ENCODE measurements at places on chromosomes 1 and 21.

- peak; percentile 43 for DNase-seq
These were observed 26.1 kb downstream of the CACNA1S start for GRCh38 chr1:201085902-201086735.

- DNase-seq: no peak
These were observed 6.0 kb downstream of the CFAP74 start for GRCh38 chr1:1997576-1997975.

DNA sequence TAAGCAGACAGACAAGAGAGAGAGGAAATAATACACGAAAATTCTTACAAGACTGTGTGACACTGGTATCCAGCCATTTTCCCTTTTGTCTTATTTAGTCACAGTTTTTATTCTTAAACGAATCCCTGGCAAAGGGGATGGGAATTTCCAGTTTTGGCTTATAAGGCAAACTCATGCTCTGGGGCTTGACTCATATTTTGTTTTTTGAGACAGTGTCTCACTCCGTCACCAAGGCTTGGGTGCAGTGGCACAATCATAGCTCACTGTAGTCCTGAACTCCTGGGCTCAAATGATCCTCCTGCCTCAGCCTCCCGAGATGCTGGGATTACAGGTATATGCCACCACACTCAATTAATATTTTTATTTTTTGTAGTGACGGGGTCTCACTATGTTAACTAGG is 31.9 kb downstream of the PTGER3 start:
- no peak for DNase-seq

GRCh38 chr1:67983867-67984266 is 66.6 kb downstream of the DIRAS3 start:
- DNase-seq: peak; percentile 44

DNA sequence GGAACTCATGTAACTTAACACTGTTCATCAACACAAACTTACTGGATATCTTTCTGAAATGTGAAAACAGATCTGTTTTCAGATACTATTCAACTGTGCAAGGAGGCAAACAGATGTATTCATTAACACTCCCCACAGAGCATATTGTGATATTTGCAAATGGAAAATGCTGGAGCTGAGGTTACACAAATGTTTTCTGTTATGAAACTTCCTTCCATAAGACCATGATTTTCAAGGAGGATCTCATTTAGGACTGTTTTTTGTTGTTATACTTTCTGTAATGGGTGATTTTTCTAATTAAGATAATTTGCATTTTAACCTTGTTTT is 56.1 kb downstream of the GABPA start:
- DNase-seq: no peak

GRCh38 chr1:225368036-225368552 is 59.7 kb downstream of the LBR start:
- DNase-seq: no peak

- peak; percentile 1 for DNase-seq
These were observed 38.6 kb downstream of the KCNC4 start for GRCh38 chr1:110248746-110249145.

DNA sequence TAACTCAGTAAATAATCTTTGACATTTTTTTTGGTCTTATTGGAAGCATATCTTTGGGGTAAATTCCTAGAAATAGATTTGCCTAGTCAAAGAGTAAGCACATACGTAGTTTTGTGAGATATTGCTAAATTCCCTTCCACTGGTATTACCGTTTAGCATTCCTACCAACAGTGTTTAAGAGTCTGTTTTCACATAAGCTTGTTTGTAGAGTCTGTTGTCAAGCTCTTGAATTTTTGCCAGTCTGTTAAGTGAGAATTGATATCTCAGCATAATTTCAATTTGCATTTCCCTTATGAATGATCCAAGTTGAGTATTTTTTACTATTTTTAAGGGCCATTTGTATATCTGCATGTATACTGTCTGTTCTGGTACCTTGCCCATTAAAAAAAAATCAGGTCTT is 37.0 kb upstream of the MPC2 start:
- no peak for DNase-seq

DNA sequence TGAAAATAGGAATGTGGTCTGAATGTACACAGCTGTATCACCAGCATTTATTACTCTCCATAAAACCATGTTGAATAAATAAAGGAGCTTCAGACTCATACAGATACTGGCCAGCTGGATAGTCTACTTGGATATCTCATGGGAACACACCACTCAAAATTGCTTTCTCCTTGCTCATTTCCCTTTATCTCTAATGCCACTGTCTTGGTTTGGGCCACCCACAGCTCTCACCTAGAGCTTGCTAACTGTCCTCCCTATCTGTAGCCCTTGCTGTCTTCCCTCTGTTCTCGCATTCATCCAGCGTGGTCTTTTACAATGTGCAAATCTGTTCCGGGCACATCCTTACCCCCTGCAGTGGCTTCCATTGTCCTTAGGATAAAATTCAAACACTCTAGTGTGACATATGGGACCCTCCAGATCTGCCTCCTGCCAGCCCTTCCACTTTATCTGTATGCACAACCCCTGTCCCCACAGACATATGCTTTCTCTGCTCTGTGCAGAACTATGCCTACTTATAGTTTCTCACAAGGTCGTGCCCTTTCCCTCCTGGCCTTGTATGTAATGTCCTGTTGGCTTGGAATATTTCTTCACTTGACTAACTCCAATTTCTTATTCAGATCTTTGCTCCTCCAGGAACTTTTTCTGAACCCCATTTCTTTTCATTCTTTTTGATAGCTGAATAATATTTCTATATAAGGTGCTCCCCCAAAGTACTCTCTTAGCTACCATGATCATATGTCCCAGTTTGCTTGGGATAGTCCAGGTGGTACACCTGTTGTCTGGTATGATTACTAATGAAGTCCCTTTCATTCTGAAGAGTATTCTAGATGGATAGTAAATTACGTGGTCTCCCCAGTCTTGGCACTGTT is 2.9 kb downstream of the FLVCR1 start:
- DNase-seq: peak; percentile 12

DNA sequence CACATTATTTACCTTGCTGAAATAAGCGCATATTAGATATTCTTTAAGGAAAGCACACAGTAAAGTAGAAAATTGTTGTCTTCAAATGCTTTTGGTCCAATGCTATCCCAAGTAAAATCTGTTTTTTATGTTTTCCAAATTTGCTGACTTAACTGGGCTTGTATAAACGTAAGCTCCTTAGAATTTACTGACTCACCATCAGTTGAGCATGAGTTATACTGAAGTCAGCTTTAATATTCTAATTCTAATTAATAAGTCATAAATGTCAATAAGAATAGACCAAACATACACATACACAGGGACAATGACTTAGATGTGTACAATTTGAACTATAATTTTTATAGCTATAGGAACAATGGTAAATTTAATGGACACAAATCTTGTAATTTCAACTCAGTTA is 319.2 kb downstream of the TPR start:
- DNase-seq: no peak
